T-helper 2 cell (primary cell): ENCODE measurements at places on chromosomes 6 and 20.

DNA sequence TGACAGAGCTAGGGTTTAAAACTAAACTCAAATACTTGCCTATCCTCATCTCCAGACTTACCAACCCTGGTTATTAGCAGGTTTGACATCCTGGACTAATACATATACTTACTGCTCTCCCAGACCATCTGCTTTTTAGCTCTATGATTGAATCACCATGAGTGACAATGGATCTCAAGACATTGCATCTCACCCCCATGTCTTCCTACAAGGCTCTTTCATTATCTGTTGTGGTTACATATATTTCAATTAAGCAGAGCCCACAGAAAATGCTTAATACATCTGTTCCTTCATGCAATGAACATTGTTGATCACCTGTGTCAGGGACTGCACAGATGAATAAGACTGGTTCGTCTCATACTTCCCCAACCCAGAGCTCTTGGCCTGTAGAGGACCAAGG lies 19.4 kb downstream of the SAMD3 start:
- no peak for DNase-seq

GRCh38 chr6:137775720-137776119 lies 91.3 kb upstream of the TNFAIP3 start:
- DNase-seq: no peak

DNA sequence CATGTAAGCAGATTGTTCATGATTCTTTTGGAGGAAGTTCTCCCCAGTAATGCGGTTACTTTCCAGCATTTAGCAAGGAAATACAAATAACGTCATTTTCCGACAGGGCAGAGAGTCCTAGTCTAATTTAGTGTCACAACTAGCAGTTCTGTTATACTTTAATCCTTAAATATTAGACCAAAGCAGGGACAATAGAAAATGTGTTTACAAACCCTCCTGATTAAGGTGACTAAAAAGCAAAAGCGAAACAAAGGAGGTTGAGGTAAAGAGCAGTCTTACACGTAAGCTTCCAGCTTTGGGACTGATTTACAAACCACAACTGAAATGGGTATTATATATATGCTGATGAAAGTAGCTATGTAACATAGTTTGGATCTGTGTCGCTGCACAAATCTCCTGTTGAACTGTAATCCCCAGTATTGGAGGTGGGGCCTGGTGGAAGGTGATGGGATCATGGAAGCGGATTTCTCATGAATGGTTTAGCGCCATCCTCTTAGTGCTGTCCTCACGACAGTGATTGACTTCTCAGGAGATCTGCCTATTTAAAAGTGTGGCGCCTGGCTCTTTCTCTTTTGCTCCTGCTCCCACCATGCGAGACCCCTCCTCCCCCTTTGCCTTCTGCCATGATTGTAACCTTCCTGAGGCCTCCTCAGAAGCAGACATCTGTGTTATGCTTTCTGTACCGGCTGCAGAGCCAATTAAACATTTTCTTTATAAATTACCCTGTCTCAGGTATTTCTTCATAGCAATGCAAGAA lies 81.9 kb downstream of the PLCB1 start:
- DNase-seq: peak; percentile 13

DNA sequence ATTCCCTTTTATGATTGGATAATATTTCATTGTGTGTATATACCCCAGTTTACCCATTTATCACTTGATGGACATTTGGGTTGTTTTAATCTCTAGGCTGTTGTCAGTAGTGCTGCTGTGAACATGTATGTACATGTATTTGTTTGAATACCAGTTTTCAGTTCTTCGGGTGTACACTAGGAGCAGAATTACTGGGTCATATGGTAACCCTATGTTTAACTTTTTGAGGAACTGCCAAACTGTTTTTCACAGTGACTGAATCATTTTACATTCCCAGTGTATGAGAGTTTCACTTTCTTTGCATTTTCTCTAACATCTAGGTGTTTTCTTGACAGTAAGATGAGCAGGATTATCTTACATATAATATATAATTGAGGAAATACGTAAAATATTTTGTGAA lies 44.7 kb upstream of the ADIG start:
- DNase-seq: no peak

DNA sequence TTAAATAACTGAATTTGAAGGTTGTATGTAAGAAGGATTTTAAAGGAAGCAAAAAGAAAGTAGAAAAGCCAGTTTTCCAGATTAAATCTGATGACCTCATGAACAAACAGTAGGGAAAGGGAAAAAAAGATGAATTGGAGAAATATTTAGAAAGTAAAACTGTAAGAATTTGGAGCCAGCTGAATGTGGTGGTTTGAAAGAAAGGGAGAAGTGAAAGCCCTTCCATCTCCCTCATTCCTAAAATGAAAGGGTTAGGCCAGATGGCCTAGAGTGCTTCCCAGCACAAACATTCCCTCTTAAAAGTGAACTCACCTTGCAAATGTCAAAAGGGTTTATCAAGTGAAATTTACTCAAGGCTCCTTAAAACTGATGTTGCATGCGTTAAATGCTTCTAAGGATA lies 139.3 kb upstream of the COL21A1 start:
- no peak for DNase-seq
